ENCODE measurements at places on chromosomes 13 and 19. TPM values are rescaled to one million over a fixed set of nuclear protein-coding genes. Genes with fewer than 3 reads are reported as not detected.

DNA sequence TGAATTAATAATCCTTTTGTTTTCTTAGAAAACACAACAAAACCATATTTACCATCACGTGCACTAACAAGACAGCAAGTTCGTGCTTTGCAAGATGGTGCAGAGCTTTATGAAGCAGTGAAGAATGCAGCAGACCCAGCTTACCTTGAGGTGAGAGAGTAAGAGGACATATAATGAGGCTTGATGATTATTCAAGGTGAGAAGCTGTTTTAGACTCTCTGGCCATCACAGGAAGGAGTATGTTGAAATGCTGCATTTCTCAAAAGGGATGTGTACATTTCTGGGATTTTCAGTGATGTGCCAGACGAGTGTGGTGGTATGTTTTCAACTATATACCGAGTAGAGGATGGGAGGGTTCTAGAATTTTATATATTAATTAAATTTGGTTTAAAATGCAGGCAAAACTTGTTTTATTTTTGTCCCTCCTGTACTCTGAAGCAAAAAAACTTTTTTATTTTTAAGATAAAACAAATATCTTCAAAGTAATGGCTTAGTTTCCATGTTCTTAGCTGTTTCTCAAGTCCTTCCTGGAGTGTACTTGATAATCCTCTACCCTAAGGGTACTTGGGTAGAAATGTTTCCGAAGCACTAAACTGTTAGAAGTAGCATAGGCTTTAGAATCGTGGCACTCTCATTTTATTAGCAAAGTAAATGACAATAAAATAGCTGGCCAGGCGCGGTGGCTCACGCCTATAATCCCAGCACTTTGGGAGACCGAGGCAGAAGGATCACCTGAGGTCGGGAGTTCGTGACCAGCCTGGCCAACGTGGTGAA lies 51.1 kb downstream of the N4BP2L1 start:
- DNase-seq = no peak

GRCh38 chr13:61084988-61085387 lies 330.7 kb downstream of the PCDH20 start:
- DNase-seq = no peak

- DNase-seq = no peak
These were observed 1168.4 kb downstream of the SLITRK1 start for GRCh38 chr13:82713687-82714405.

GRCh38 chr13:110371550-110372465 lies 64.7 kb downstream of the COL4A2 start:
- no peak for DNase-seq

Gene EXOC3L2
- not detected for total RNA-seq

All from natural killer cell treated with Interleukin-12 subunit alpha and Interleukin-12 subunit beta and Interleukin-15 and Interleukin-18, amount 100 ng/mL, for 72 hours (primary cell).